ENCODE measurements at places on chromosomes 3 and 15.

DNA sequence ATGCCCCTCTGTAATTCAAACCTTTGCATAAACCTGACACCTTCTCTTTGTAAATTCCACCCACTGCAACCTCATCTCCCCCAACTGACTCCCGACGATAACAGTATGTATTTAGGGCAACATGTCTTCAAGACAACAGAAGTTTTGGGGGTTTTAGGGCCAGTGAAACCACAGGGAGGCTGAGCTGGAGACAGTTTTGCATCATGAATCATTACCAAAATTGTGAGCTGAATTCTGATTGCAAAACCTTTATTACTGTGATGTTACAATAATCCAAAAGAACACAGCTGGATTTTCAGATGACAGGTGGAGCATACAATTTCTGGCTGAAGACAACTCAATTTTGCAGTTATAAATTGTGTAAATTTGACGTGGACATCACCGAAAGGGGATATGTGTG, 281.3 kb upstream of the TTC14 start:
- no peak for DNase-seq

GRCh38 chr15:45732662-45733061, 97.8 kb downstream of the SQOR start:
- DNase-seq = no peak

DNA sequence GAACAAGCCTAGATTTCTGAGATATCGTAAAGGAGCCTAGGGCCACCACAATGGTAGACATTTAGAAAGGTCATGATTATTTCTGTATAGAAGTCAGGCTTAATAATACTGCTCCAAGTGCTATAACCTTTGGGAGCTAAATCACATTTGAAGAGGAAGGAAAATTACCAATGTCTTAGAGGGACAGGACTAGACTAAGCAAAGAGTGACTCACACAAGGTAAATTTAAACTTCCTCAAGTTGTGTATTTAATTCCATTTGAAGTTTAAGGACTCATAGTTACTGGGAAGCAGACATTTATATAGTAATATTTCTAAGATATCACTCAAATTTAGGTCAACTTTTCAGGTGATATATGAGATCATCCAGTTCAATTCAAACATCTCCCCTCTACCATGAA, 227.6 kb upstream of the MME start:
- no peak for DNase-seq

GRCh38 chr15:35671197-35671596, 125.2 kb upstream of the DPH6 start:
- no peak for DNase-seq

DNA sequence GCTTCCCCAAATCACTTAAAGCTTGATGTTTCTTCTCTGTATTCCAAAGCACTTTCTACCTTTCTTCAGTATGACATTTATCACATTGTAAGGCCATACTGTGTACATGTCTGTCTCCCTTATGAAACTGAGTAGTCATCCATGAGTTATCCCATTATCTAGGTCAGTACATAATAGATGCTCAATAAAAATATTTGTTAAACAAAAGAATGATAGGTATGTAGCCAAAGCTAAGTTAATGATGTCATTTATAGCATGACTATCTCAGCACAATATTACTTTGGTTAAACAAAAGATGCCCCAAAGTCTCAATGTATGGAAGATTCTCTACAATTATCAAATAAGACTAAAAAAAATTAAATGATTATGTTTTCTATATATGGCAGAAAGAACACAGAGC, 3.1 kb upstream of the TMCO5A start:
- no peak for DNase-seq

- no peak for DNase-seq
Observed at GRCh38 chr15:50257332-50257731, 8.2 kb downstream of the HDC start.

DNA sequence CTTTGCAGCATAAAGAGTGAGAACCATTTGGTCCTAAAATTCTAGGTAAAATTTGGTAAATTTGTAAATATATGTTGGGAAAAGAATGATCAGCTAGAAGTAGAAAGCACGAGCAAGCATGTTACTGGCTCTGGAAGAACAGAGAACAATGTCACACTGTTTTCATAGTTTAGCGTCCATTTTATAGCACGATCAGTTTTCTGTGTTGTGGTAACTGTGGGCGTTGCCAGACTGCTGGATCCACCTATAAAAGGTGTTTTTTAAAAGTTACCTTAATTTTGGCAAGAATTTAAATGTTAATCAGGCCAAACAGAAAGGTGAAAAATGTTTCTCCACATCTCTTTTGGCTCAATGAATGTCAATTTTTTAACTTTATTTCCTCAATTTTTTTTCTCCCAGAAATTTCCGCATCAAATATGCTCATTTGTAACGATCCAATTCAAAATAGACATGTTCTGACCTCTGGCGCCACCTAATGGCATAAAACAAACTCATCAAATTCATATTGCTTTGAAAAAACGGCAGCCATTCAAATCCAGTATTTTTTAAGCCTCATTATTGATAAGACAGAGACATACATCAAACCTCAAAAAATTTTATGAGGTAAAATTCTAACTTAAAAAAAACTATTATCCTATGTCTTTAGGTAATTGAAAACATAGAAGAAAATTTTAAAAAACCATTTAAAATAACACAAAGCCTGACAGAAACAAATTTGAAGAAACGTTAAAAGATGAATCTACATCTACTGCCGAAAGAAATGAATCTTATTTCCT, 5.5 kb upstream of the GP5 start:
- no peak for DNase-seq

DNA sequence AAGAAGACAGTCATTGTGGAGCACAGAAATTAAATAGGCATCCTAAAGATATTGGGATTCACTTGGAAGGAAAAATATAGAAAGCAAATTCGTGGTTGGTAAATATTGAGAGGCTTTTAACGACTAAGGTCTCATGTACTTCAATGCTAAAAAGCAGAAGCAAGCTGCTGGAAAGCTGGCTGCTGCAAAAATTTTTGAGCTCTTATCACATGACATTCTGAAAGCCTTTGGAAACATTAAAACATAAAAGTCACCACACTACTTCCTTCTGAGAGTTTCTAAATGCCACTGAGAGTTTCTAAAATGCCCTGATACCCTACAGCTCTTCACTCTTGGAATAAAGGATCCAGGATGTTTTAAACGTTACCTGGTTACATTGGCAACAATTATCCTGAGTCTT, 39.0 kb upstream of the CBLB start:
- DNase-seq = no peak

DNA sequence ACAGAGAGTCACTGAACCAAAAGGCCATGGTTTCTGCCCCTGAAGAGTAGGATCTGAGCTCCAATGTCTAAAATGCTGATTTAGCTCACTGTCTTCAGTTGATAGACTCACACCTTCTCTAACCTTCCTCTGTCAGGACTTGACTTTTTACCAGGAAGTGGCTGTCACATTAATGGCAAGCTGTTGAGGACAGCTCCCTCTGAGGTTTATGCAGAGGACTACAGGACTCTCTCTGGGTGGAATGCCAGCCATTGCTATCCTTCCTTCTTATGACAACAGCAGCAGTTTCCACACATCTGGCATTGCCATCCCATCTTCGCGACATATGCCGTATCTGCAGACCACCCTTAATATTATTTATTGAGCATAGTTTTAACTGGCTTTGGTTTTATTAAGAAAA, 103.8 kb upstream of the PRICKLE2 start:
- DNase-seq = no peak

DNA sequence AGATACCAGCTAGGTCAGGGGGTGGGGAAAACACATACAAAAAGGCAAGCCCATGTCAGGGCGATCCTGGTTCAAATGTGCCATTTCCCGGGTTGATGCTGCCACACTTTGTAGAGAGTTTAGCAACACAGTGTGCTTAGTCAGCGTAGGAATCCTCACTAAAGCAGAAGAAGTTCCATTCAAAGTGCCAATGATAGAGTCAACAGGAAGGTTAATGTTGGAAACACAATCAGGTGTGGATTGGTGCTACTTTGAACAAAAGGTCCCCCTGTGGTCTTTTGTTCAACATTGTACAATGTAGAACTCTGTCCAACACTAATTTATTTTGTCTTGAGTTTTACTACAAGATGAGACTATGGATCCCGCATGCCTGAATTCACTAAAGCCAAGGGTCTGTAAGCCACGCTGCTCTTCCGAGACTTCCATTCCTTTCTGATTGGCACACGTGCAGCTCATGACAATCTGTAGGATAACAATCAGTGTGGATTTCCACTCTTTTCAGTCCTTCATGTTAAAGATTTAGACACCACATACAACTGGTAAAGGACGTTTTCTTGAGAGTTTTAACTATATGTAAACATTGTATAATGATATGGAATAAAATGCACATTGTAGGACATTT, 28.9 kb downstream of the TPM1 start:
- DNase-seq = no peak

- DNase-seq = no peak
Observed at GRCh38 chr3:48367201-48367600, 4.8 kb upstream of the FBXW12 start.

GRCh38 chr3:148367756-148368155, 329.9 kb upstream of the AGTR1 start:
- DNase-seq = no peak

GRCh38 chr3:66761093-66761780, 236.9 kb upstream of the KBTBD8 start:
- no peak for DNase-seq

GRCh38 chr3:59802045-59802444, 752.2 kb upstream of the CFAP20DC start:
- no peak for DNase-seq

GRCh38 chr3:4063916-4064574, 239.1 kb upstream of the SETMAR start:
- no peak for DNase-seq

DNA sequence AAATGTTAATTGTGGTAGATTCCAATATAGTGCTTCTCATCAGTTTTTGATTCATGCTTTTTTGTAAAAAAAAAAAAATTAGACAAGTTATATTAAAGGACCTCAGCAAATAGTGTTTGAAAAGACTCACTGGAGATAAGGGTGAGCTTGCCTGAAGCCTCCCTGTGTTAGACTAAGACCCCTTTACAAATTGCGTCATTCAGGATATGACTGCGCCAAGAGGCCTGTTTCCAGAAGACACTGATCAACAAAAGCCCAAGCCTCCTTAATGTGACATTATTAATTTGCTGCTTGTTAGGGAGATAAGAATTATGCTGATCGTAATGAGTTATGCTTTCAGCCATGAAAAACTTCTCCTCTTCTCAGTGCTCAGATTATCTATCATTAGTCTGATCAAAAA, 13.0 kb upstream of the DNAJC13 start:
- no peak for DNase-seq

DNA sequence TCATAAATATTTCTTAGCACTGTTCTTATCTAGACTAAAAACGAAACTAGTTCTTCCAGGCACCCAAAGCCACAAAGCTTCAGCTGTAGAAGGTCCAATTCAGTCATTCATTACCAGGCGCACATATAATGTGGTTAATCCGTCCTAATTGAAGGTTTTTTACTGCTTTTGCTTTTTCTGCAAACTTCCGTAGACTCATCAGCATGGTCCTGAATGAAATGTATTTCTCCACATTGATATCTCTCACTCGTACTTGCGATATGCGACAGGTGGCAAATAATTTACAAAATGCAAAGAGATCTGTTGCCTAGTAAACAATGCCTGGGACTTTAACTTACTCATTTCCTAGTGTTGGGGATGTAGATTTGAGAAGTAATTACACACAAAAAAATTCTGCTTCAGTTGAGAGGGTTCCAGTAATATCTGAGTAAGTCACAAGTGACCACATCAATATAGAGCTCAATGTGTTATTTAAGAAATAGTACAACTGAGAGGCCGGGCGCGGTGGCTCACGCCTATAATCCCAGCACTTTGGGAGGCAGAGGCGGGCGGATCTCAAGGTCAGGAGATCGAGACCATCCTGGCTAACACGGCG, 75.0 kb upstream of the MBNL1 start:
- no peak for DNase-seq

DNA sequence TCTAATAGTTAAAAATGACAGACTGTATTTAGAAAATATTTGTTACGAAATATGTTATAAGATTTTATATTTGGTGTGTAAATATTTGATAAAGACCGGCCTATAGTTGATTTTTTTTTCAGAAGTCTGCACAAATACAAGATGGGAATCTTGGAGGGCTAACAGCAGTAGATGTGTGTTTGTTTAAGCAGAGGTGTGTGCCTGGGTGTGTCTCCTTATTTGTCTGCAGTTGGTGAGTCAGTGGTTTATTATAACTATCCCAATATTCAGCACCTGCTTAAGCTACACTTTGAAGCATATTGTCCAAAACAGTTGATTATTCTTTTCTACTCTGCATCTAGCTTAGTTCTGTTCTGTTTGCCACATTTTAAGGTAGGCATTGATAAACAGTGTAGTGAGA, 12.4 kb downstream of the GLCE start:
- DNase-seq = no peak

DNA sequence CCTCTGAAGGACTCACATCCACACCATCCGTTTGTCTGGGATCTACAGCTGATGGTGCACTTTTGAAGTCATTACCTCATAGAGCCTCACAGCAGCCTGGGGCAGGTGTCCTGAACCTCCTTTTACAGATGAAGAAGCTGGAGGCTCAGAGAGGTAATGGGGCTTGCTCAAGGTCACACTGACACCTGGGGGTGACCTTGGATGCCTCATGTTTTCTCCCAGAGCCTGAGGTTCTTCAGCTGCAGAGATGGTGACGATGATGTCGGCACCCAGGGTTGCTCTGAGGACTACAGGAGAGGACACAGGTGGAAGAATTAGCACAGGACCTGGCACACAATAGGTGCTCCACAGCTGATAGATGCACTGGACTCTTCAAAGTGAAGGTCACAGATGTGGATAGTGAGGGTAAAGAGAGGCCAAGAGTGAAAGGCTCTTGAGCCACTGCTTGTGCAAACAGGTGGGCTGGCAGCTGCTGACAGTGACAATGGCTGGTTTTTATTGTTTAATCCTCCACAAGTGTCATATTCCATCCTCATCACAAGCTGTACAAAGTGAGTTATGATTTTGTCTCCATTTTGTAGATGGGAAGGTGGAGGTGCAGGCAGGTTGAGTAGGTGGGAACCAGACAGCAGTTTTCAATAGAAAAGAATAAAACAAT, 17.4 kb upstream of the ATP2B2 start:
- DNase-seq = no peak

DNA sequence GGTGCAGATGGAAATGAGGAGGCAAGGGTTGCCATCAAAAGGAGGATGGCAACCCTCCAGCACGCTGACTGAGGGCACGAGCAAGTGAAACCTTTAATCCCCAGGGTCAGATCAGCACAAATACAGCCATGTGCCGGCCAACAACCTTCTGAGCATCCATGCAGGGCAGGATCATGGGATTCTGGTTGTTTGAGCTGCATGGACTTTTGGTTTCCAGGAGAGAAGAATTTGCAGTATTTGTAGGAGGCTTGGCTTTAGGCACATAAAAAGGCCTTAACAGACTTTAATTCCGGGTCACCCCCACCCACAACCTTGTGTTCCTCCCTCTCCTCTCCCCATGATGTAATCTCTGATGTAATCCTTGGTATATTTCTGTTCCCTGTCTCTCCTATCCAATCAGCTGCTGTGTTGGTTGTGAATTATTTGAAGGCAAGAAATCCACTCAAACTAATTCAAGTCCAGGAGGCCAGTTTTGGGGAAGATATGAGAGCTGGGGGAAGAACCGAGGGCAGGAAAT, 254.3 kb downstream of the SHQ1 start:
- no peak for DNase-seq

GRCh38 chr3:144317961-144318360, 346.3 kb downstream of the DIPK2A start:
- DNase-seq = no peak

- no peak for DNase-seq
Observed at GRCh38 chr3:115960799-115961198, 337.5 kb downstream of the GAP43 start.

- no peak for DNase-seq
Observed at GRCh38 chr3:181709537-181710279, 2.0 kb upstream of the SOX2 start.

Measured in RWPE2 (cell line).